ENCODE measurements at places on chromosomes 4 and X.

DNA sequence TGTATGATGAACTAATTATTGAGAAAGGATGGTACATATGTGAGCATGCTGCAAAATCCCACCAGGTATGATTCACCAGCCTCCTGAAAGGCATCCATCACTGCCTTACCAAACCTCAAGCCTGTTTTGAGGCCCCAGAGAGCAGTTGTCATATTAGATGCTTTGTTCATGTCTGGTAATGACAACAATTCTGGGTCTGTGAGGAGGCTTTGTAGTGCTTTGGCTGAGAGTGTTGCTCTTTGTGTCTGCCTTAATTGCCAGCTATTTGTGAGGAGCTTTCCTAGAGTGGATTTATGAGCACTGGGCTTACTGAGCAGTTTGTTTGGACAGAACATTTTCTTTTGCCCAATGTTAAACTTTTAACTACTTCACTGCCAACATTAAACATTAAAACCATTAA, 69.2 kb downstream of the HEPH start:
- no peak for DNase-seq

DNA sequence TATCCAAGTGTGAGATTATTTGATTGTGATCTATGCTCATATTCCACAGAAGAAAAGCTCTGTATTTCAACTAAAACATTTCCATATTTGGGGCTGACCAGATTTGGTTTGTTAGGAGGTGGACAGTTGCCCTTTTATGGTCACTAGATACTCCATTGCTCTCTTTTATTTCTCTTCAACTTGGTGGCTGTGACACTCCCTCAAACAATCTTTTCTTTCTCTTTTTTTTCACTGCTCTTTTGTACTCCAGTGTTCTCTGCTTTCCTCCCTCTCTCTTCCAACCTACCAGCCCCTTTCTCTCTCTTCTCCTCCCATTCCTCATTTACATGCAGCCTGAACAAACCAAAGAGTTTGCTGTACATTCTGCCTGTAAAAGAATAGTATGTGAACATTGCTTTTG, 48.8 kb downstream of the RBPJ start:
- no peak for DNase-seq

DNA sequence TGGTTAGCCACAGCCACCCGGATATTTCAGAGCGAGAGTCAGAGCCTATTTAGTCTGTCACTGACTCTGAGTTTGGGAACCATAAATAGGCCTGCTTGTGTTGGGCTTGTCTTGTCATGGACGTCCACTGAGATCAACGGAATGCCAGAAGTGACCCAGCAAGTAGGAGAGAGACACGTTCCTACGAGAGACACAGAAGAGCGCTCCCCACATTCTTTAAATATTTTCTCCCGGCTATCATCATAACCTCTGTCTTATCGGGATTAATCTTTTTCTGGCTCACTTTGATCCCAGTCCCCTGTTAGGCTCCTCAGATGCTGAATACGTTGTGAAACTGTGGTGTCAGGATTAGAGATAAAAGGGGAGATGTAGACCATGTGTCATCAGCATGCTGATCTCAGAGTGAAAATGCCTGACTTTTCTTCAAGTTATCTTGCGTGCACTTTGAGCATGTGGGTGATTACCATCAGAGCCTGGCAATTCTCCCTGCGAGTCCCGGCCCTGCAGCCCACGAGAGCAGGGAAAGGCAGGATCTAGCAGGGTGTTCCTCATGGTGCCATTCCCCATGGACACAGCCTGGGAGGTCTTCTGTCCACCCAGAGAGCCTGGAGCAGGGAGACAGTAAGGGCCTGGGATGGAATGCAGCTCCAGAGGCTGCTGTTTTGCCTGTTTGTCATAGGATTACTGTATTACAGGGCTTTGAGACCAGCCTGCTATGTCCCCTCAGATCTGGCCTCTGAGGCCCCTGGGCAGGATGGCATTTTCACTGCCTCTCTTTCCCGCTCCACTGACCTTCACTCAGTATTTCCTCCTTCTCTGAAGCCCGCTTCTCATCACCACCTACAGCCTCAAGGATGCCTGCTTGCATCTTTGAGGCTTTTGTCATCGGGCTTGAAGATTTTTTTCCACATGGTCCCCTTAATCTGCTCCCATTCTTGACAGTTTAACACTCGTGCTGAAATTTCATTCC, 2.8 kb upstream of the TENM3 start:
- no peak for DNase-seq

- no peak for DNase-seq
Observed at GRCh38 chrX:111857534-111858060, 18.4 kb upstream of the TRPC5OS start.

- DNase-seq = no peak
Observed at GRCh38 chrX:6695717-6696116, 160.8 kb upstream of the VCX3A start.

DNA sequence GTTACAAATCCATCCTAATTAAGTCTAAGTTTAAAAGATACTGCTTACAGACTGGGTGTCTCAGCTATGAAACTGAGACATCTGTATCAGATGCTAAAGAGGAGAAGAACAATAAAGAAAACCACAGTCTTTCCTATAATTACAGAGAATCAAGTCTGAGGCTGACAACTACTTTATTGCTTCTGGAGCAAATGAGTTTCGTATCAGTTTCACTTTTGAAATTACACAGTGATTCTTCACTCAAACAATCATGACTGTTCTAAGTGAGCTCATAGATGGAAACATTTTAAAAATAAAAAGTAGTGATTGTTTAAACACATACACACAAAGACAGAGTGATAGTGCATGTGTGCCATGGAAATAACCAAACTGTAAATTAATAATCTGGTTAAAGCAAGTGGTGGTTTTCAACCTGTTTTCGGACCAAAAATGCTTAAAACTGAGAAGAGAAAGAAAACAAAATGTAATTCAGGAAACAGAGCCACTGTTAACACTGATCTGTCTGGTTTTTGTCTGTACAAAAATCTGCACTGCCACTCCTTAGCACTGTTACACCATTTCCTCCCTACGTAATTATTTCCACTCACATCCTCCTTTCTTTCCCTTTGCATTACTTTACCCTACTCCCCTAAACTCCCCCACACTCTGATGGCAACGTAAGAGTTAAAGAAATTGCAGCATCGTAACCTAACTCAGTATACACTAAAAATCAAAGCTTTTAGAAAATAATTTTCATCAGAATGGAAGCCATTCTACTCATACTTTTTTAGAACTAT, 12.5 kb downstream of the RFC1 start:
- DNase-seq = no peak

All from activated T-cell treated with anti-CD3 and anti-CD28 coated beads, Interleukin-2, amount 50 U/mL, for 1 hour (primary cell).